ENCODE measurements at places on chromosomes 5 and 9.
A peak's percentile ranks its signal among the peaks of the same experiment; 100 is the strongest.

- DNase-seq, result no peak
Observed at GRCh38 chr5:59001154-59001553, 418.3 kb downstream of the RAB3C start.

GRCh38 chr9:71472400-71472799 is 295.9 kb downstream of the CEMIP2 start:
- DNase-seq, result no peak

DNA sequence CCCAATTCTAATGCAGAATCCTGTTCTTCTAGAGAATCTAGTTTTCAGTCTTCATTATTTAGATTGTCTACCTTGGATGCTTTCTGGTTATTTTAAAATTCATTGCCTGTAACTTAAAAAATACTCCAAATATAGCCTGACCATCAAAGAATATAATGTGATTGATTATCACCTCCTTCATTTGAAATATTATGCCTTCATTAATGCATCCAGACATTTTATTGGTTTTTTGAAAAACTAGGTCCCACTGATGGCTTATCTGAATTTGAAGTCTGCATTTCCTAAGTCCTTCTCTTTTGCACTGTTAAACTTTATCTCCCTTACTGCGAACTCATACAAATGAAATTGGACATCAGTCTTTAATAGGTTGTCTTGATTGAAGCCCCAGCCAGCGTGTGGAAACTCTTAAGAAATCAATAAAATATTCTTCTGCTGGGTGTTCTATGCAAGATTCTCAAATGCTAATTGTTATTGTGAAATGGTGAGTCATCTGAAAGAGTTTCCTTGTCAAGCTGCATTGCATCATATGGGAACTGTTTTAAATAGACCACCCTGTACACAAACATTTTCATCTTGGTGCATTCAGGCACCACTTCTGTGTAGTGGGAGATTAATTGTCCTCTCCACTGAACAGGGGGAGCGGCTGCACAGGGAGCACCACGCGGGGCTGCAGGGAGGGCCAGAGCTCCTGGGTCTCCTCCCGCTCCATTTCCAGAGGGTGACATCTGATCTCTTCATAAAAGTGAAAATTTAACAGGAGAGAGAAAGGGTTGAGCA is 92.3 kb upstream of the FANCC start:
- no peak for DNase-seq

DNA sequence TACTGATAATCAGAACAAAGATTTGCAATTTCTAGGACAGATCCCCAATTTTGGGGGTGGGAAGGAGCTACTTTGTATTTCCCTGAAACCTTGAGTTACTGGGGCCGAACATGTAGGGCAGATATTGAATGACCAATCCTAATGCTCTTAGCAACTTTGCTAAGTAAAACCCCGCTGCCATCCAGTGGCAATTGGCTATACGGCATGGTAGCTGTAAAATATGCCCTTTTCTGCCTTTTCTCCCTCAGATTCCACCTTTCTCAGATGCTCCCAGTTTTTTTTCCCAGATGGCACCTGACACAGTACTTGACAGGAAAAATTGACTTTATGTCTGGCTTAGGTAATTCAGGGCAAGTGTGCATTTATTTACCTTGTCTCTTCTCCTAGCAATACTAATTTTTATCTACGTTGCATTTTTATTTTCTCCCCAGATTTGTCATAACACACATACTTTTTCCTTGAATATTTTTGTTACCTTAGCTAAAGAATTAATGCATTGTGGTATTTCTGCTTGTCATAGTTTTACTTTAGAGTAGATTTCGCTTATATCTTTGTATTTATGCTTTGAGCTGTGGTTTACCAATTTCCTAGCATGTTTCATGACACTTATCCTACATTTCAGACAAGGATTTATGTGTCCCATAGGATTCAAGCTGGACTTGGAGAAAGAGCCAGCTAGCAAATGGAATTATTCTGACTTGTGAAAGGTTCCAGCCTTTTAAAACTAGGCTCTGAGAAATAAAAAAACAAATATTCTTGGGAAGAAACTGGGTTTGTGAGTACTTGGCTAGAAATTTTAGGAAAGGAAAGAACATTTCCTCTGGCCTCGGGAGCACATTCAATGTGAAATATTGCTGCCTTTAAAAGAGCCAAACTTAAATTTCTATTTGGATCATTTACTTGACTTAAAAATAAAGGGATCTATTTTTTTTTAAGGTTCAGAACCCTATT is 37.4 kb downstream of the PIK3R1 start:
- DNase-seq, result no peak

DNA sequence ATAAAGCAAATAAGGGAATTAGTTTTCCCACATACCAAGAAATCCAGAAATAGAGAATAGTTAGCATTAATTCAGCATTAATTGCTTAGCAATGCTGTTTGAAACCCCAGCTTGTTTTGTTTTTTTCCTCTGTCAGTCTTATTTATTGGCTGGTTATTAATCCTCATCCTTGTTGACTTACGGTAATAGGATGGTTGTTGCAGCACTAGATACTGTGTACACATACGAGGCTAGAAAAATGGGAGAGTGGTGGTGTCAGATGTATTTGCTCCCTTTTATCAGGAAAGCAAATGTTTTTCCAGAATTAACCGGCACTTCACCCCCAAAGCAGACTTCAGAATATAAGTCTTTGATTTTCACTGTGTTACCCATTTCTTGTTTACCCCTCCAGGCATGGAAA is 60.4 kb downstream of the ERBIN start:
- DNase-seq, result no peak

GRCh38 chr5:3304346-3304745 is 291.3 kb upstream of the IRX1 start:
- DNase-seq, result no peak

DNA sequence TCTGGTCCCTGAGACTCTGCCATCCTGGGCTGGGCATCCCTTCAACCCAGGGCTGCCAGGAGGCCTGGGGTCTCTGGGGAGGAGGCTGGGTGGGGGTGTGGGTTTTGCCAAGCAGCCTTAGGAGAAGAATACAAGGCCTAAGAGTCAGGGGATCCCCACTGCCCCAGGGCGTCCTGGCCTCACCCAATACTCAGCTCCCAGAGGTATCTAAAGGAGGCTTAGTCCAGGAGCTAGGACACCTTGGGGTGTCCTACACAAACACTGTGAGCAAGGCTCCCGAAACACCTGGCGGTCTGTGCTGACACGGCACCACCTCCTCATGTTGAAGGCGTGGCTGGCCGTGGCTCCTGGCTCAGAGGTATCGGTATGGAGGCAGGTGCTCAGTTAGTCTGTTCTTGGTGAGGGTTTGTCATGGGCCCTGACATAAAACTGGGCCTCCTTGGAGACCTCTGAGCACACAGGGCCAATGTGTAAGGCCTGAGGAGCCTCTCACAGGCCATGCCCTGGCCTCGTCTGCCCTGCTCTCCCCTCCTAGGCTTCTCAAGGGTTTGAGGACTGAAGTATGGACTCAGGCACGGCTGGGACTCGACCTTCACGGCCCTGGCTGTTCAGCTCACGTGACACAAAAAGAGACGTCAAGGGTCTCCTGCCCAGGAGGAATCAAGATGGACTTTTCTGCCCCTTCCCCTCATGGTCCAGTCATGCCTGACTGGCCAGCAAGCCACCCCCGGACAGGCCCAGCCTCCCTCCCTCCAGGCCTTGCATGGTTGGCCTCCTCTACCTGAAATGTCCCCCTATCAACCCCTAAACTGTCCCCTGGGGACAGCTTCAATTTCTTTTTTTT is 277.3 kb downstream of the FSTL4 start:
- DNase-seq, result no peak

GRCh38 chr5:180470361-180470760 is 23.8 kb upstream of the CNOT6 start:
- DNase-seq, result no peak

- DNase-seq, result no peak
Observed at GRCh38 chr5:175202463-175203068, 241.4 kb downstream of the DRD1 start.

DNA sequence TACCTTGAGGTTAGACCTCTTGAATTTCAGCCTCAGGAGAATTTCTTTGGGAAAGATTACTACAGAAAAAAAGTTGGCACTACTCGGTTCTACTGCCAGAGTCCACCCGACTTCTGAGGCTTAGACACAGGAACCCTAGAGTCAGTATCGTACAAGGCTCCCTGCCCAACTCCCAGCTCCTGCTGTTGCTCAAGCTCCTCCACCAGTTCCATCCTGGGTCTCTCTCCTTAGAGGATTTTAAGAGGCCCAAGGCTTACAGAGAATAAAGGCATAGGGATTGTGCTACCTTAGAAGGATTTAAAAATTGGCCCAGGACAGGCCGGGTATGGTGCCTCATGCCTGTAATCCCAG is 29.0 kb upstream of the SSBP2 start:
- no peak for DNase-seq

- DNase-seq, result no peak
Observed at GRCh38 chr9:132367613-132368313, 13.0 kb upstream of the SETX start.

GRCh38 chr9:103821115-103821514 is 273.0 kb upstream of the SMC2 start:
- DNase-seq, result no peak

DNA sequence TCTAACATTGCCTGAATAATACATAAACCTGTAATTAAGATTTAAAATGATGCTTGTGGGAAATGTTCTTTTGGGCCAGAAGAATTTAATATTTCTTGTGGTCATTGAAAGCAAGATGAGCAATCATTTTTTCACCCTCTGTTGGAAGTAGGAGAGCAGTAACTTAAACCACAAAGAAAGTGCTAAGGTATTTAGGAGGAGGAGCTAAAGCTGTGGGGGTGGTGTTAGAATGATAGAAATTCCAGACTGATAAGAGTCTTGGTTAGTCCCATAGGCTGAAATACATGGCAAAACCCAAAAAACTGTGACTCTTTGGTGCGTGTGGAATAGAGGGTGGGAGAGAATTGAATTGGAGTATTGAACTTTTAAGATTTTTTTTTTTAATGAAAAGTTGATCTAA is 247.0 kb downstream of the YTHDC2 start:
- DNase-seq, result no peak

DNA sequence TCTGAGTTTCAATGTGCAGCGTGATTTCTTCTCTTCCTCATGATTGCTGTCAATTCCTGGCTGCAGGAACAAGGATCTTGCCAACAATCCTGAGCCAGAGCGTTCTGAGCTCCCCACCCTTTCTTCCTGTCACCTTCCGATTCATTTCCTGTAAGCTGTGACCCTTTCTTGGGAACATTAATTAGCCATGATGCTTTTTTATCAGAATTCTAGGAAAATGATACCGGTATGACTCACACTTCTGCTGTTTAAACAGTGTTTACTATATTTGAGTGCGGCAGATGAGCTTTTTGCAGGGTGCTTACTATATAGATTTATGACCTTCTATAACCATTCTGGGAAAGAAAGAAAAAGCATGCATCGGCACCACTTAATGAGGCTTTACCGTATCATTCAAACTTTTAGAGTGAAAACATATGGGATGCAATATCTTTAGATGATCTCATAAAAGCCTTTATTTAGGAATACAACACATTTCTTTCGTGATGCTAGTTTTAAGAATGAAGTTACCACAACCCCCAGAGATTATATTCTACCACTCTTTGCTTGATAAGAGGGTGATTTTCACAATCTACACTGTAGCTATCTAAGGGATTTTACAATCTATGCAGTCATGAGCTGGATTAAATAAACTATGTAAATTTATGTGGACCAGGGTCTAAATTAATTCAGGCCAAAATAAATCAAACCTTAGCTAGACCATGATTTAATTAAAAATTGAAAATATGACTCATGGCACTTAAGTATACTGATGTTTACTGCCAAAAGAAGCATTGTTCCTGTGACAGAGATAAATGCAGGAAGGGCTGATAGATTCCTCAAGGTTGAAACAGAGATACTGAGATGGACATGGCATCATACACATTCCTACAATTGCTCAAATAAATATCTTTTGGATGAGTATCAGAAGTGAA is 38.0 kb upstream of the OSMR start:
- DNase-seq, result peak; percentile 58

- DNase-seq, result no peak
Observed at GRCh38 chr5:14864181-14864812, 7.3 kb downstream of the ANKH start.

DNA sequence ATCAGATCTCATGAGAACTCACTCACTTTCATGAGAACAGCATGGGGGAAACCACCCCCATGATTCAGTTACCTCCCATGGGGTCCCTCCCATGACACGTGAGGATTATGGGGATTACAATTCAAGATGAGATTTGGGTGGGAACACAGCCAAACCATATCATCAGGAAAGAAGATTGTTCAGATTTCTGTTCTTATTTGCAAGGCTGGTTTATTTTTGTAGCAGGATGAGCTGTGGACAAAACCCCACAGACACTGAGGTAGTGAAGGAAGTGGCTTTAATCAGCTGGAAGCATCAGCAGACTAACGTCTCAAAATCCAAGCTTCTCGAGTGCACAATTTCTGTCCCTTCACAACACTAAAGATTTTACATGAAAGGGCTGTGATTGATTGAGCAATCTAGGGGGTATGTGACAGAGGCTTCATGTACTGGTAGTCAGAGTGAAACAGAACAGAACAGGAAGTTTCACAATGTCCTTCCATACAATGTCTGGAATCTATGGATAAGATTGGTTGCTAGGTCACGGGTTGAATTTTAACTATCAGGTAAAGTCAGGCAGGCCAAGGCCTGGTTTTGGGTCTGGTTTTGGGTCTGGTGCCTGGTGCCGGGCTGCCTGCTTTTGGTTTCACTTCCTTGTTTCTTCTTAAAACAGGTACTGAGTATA is 91.3 kb upstream of the ZNF366 start:
- no peak for DNase-seq

DNA sequence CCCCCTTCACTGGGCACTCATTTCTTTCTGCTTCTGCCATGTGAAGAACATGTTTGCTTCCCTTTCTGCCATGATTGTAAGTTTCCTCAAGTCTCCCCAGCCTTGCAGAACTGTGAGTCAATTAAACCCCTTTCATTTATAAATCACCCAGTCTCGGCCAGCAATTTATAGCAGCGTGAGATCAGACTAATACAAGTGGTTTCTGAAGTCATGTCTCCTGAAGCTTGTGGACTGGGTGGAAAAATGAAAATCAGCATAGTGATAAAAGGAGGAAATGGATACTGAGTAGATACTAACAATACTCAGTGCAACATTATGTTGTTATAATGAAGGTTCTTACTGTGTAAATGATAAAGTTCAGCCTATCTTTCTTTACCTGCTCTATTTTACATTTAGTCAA is 35.1 kb downstream of the NNT start:
- no peak for DNase-seq

GRCh38 chr5:176776141-176776865 is 34.1 kb upstream of the UNC5A start:
- no peak for DNase-seq

DNA sequence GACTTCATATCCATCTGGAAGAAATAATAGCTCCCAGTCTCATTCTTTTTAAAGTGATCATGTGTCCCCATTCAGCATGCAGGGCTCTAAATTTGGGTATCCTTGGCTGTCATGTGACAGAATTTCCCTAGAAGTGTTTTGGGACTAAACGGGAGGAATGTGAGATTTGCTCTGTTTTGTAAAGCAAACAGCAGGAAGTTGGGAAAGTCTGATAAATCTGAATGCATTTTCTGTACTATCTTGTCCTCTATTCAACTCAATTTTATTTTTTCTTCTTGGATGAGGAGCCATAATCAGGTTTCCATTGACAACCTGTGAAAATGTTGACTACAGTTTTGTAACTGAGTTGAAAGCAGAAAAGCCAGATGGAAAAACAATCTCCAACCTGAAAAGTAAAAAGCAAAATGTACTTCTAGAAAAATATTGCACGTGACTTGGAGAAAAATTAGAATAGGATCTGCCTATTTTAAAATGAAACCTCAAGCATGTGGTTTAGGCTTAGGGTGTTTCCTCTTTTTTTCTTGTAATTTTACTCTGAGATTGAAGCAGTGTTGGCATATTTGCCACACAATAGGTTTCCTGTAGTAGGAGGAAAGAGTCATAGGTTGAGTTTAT is 76.2 kb upstream of the IL6ST start:
- DNase-seq, result no peak

Data from SW 1271 (cell line).